Omental fat pad (tissue), 4 donors: ENCODE measurements at places on chromosomes 6 and 20.
A peak's percentile ranks its signal among the peaks of the same experiment; 100 is the strongest.

GRCh38 chr20:44174996-44175765, 11.8 kb downstream of the JPH2 start:
- no peak for DNase-seq

GRCh38 chr6:48109944-48110343, 1.1 kb downstream of the PTCHD4 start:
- no peak for DNase-seq

GRCh38 chr6:155056756-155057155, 61.6 kb downstream of the TIAM2 start:
- DNase-seq = no peak

- no peak for DNase-seq
These were observed 22.5 kb downstream of the SPATA2 start for GRCh38 chr20:49892817-49893216.

- DNase-seq = no peak
These were observed 54.0 kb upstream of the REV3L start for GRCh38 chr6:111536910-111537527.

- peak; percentile 22 for DNase-seq
These were observed 3.2 kb downstream of the TNFRSF6B start for GRCh38 chr20:63699466-63700198.

DNA sequence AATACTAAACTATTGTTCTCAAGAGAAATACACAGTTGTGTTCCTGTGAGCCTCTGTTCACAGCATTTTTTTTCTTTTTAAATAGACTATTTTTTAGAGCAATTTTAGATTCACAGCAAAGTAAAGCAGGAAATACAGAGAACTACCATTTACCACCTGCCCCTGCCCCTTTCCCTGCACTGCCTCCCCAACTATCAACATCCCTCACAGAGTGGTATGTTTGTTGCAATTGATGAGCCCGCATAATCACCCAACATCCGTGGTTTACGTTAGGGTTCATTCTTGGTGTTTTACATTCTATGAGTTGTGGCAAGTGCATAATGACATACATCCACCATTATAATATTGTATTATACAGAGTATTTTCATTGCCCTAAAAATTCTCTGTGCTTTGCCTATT, 71.6 kb upstream of the TNFAIP3 start:
- DNase-seq = no peak

DNA sequence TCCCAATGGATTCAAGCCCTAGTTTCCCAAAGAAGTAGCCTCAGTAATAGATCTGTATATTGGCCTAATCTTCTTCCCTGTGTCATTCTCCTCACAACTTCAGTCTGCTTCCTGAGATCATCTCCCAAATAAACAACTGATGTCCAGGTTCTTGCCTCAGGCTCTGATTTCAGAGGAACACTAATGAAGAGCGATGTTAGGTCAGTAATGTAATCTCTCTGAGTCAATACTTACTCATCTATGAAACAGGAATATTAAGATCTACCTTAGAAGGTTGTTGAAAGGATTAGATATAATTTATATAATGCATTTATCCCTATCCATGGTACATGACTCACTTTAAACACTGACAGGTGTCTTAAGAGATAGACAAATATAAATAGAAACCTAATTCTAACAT, 246.0 kb upstream of the FLRT3 start:
- DNase-seq = no peak

- peak; percentile 55 for DNase-seq
These were observed at the start of gene LY6G5C for GRCh38 chr6:31680226-31681134. TSS of gene LY6G5C (minus strand) at chr6:31681067. CDS start at chr6:31680373, 694 bp downstream.

DNA sequence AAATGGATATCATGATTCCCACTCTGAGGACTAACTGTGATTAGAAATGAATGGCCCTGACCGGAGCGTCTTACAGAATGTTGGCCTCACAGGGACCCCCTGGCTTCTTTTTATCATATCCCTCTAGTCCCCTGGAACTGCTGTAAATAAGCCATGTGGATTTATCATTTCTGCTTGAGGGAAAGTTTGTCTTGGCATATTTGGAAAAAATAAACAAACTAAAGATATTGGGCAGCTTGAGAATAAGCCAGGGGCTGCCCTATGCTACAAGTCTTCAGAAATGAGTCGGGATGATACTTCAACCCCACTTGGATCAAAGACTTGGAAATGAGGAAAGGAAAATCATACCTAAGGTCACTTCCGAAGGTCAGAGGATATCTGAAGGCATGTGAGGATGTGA, 179.1 kb downstream of the THBS2 start:
- DNase-seq = no peak

GRCh38 chr20:47700327-47700726, 85.0 kb downstream of the SULF2 start:
- no peak for DNase-seq

- no peak for DNase-seq
These were observed 76.4 kb downstream of the DHX35 start for GRCh38 chr20:39038495-39038894.

GRCh38 chr6:2970753-2971419, 481 bp downstream of the SERPINB6 start:
- DNase-seq = no peak

GRCh38 chr6:80282913-80283554, 176.6 kb downstream of the BCKDHB start:
- DNase-seq = no peak

- no peak for DNase-seq
These were observed 82.3 kb upstream of the CLDN20 start for GRCh38 chr6:155181498-155181897.

- DNase-seq = no peak
These were observed 443.1 kb upstream of the RGS17 start for GRCh38 chr6:153574231-153574630.

GRCh38 chr6:73722318-73723060, 26.5 kb downstream of the CD109 start:
- no peak for DNase-seq

GRCh38 chr6:166169549-166170421, 2.1 kb upstream of the TBXT start:
- no peak for DNase-seq

- no peak for DNase-seq
These were observed 13.2 kb upstream of the SERINC1 start for GRCh38 chr6:122484760-122485159.

DNA sequence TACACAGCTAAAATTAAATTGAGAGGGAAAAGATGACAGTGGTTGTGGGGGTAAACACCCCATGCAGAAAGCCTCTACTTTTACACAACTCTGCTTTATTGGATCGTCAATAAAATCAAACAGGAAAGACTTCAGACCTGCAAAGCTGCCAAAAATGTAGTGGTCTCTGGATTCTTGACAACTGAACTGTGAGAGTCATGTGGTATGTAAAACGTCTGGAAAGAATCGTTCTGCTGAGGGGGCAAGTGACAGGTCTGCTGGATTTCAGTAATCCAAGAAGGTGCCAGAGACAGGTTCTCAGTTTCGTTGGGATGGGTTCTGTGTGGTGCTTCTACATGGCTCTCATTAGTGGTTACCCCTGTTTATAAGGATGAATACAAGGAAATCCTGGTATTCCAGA, 63.3 kb downstream of the TSPYL4 start:
- no peak for DNase-seq

DNA sequence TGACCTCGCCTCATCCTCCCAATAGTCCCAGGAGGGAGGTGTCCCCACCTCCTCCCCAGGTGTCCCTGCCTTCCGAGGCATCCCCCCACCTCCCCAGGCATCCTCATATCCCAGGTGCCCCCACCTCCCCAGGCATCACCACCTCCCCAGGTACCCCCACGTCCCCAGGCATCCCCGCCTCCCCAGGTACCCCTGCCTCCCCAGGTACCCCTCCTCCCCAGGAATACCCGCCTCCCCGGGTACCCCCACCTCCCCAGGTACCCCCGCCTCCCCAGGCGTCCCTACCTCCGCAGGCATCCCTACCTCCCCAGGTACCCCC, 198.9 kb downstream of the SYNDIG1 start:
- DNase-seq = no peak

GRCh38 chr20:18390201-18390600, 76.6 kb downstream of the DZANK1 start:
- no peak for DNase-seq

DNA sequence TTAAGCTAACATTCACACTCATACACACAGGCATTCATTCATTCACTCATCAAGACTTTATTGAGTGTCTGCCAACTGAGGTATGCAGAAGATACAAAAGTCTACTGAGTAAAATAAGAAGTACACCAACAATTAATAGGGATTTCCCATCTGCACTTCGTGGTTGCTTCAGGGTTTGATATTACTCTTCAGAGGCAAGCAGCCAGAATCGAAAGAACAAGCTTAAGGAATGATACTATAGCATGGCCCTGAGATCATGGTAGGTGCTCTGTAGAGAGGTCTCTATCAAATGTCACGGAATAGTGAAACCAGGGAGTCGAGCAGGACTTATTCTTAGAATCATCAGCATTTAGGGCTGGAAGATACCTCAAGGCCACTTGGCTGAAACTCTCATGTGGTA, 135.4 kb downstream of the NRN1 start:
- DNase-seq = no peak

DNA sequence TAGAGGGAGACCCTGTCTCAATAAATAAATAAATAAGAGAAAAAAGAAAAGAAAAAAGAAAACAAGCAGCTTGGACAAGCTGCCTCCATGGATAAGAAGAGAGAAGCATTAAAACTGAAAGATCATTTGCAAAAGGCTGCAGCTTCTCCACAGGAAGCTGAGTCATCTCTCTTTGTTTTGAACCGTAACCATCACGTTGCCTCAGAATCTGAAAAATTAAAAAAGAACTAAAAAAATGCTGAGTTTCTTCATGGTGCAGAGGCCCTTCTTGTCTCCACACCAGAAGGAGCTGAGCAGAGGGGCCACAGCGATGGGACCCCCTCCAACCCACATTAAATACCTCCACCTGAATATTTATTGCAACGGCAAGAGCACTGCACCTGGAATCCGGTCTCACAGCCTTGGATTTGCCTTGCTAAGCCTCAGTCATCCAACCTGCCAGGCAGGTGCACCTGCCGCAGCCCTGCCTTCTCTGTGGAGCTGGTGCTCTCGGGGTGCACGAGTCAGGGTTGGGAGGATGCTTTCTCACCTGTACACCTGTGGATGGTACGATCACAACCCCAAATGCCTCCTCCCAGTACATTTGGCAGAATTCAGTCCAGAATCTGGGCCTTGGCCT, 28.1 kb downstream of the TOX2 start:
- DNase-seq = no peak

- DNase-seq = no peak
These were observed 77.6 kb downstream of the RIN2 start for GRCh38 chr20:19835533-19836222.

DNA sequence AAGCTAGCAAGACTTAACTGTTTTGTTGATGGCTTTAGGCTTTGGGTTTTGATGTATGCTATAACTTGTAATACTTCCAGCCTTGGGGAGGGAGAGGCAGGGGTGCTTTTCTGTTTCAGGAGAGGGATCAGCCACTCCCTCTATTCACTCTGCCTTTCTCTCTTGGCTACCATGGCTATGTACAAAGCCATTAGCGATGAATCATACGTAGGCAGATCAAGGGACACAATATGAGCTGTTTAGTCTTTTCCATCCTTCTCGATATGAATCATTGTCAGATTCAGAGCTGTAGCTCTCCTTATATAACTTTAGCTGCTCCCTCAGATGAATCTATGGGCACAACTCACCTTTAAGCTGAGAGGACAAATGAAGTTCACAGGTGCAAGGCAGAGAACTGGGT, 230.6 kb downstream of the TSHZ2 start:
- DNase-seq = no peak

DNA sequence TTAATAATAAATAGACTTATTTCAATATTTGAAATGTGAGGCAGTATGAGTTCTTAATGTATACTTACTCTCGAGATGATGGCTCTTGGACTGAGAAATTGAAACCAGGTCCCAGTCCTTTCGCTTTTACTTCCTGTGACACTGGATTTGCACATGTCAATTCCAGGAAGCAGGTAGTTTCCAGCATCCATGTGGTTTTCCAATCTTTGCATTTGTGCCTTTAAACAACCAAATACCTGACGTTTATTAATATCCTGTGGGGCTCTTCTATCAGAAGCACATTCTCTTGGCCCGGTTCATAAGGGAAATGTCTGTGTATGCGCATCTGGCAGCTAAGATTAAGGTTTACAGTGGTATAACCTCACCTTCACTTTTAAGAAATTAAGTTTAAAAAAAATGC, 13.1 kb downstream of the UTRN start:
- DNase-seq = no peak

DNA sequence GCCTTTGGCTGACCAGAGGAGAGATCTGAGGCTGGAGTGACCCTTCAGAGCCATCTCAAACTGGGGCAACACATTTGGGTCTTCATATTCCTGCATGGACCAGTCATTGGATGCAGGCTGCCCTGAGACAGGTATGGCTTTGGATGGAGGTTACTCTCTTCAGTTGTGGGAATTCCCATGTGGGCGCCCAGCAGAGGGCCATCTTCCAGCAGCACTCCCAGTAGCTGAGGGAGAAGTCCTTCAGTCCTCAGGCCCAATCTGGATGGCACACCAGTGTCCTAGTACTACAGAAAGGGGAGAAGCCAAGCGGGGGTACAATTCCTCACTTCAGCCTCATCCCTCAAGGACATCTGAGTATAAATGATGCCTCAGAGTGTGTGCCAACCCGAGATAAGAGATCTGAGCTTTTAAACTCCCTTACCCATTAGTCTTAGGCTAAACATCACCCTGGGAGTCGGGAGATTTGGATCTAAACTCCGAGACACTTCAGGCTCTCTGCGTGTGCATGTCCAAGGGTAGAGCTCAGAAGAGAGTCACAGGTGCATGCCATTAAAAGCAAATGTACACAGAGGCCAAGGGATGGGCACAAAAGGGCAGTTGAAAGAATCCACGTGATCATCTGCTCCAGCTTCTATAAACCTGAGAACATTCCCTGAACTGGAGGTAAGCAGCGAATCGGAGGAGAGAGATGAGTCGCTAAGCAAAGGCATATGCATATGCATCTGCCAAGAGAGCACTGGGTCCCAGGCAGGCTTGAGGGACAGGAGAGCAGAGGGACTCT, 204.6 kb downstream of the CD83 start:
- DNase-seq = no peak

DNA sequence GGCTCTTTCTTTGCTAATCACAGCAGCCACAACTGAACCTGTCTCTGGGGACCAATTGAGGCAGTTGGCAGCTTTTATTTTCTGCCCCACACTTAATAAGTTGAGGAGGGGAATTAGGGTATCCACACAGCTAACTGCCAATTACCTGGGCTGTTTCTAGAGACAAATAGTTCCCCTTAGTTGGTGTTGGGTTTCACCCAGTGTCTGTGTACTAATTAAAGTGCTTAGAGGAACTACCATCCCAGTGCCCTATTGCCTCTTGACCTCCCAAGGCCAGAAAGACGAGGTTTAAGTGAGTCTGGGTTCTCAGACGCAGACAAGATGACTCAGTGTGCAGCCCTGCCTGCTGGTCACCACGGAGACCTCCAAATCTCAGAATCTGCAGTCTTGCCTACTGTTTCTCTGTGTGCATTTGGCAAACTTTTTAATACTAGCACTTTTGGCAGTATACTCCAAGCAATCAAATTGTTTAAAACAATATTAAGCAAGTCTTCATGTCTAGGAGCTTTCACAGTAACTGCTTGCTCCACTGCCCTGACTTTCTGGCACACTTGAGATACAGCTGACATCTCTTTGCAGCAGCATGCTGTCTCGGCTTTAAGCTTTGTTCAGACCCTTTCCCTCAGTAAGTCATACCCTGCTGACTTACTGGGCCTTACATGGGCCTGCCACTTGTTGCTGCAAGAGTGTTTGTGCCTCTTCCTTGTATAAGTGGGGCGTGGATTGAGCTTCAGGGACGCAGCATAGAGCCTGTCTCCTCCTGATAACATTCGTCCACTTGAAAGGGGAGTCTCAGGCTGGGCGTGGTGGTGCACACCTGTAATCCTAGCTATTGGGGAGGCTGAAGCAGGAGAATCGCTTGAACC, 31.9 kb downstream of the STK35 start:
- no peak for DNase-seq
